ENCODE measurements at places on chromosomes 2 and 18.

DNA sequence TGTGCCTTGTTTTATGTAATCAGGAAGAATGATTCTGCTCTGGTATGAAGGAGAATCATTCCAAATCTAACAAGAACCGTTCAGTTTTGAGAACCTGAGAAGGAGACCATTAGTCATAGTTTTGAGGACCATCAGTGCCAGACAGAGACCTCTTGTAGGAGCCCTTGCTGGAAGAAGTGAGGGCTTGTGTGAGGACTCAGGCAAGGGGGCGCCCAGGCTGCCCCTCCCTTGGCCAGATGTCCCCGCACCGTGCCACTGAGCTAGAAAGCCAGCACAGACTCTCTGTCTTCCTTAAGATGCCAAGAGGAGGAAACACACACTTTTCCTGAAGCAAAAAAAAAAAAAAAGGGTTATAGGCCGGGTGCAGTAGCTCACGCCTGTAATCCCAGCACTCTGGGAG, 55.7 kb upstream of the SLC39A10 start:
- DNase-seq = no peak

- no peak for DNase-seq
Measured at GRCh38 chr2:192424243-192424642, 229.5 kb upstream of the TMEFF2 start.

- no peak for DNase-seq
Measured at GRCh38 chr18:65146482-65147021, 604.3 kb upstream of the CDH7 start.

GRCh38 chr2:86081724-86082123, 24.0 kb downstream of the POLR1A start:
- DNase-seq = no peak

DNA sequence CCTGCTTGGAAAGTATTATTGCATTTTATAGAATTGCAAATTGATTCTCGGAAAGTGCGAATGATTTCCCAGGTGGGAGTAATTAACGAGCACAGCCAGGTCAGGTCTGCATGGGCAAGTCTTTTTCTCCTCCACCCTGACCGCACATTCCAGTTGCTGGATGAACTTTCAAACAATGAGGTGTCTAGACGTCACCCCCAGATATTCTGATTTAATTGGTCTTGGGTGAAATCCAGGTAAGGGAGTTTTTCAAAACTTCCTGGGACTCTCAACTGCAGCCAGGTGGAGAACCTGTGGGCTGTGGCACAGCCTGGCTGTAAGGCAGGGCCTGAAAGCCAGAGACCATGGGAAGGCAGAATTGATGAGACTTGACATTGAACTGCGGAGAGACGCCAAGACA, 15.9 kb upstream of the RNF152 start:
- DNase-seq = no peak

- no peak for DNase-seq
Measured at GRCh38 chr2:39933196-39933595, 154.1 kb upstream of the THUMPD2 start.

DNA sequence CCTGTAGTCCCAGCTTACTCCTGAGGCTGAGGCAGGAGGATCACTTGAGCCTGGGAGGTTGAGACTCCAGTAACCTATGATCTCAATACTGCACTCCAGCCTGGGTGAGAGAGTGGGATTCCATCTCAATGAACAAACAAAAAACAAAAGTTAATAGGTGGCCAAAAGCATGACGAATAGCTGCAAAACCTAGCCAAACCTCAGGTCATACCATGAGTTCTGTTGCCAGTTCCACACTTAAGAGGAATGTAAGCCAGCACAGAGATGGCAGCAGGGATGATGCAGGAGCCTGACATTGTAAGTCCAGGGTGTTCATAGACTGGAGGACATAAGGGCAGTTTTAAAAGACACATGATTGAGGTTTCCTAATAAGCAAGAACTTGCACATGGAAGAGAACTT, 55.3 kb upstream of the RMDN2 start:
- DNase-seq = no peak

DNA sequence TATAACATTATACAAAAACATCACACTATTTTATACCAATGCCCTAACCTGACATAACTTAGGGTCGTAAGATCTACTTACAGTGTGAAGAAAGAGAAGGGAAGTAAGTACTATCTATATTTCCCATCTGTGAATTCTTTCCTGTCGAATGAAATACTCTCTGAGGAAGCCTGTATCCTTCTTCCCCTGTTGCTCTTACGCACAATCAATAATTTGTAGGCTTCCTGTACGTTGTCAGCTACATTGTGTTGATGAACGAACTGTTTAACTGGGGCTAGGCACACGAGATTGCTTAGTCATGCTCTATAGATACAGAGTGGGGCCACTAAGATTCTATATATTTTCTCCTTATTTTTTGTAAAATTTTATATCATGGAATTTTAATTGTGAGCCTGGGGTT, 1125.0 kb upstream of the CELF4 start:
- no peak for DNase-seq

DNA sequence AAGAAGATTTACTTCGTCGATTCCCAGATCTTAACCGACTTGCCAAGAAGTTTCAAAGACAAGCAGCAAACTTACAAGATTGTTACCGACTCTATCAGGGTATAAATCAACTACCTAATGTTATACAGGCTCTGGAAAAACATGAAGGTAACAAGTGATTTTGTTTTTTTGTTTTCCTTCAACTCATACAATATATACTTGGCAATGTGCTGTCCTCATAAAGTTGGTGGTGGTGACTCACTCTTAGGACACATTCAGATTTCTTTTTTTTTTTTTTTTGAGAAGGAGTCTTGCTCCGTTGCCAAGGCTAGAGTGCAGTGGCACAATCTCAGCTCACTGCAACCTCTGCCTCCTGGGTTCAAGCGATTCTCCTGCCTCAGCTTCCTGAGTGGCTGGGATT, 26.8 kb downstream of the MSH2 start:
- no peak for DNase-seq

GRCh38 chr2:233115121-233115520, 55.0 kb downstream of the INPP5D start:
- no peak for DNase-seq
